RCC 7860 (cell line): ENCODE measurements at places on chromosomes 1 and 21.

GRCh38 chr1:5010656-5011055, 356.2 kb downstream of the AJAP1 start:
- no peak for DNase-seq

- no peak for DNase-seq
Measured at GRCh38 chr1:170192546-170192945, 46.8 kb downstream of the NTMT2 start.

- DNase-seq: no peak
Measured at GRCh38 chr1:87928623-87929022, 599.9 kb downstream of the LMO4 start.

DNA sequence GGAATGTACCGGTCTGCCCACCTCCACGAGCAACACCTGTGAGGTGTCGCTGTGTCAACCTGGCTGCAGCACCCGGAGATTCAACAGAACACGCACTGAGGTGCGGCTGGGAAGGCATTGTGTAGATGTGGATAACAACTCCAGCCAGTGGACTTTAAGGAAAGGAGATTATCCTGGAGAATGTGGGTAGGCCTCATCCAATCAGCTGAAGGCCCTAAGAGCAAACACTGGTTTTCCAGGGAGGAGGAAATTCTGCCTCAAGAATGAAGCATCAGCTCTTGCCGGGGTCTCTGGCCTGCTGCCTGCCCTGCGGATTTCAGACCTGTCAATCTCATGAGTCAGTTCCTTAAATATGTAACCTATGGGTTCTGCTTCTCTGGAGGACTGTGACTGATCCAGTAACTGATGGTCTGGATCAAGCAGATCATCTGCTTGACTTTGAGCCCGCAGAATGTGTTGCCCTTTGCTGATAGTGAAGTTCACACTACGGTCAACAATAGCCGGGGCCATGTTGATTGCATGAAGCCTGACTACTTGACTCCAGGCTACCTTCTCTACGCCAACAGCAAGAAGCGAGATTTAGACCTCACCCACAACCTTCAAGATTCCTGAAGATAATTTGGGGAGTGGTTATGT, 15.9 kb upstream of the PRDM15 start:
- peak; percentile 93 for DNase-seq

- no peak for DNase-seq
Measured at GRCh38 chr21:43894206-43894577, 29.2 kb downstream of the AGPAT3 start.

DNA sequence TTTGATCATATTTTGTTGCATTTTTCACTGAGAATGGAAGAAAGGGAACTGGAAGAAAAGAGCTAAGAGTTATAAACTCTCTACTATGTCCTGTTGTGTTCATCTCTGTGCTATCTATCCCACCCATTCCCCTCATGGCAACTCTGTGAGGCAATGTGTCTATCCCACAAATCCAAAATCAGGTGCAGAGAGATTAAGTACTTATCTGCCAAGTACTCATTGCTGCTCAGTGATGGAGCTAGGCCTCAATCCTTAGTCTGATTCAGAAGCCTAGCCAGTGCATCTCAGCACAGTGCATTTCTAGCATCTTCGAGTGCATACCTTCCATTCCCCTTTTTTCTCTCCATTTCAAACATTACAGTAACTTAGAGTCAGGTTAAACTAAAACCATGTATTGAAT, 270.6 kb downstream of the TPR start:
- no peak for DNase-seq

DNA sequence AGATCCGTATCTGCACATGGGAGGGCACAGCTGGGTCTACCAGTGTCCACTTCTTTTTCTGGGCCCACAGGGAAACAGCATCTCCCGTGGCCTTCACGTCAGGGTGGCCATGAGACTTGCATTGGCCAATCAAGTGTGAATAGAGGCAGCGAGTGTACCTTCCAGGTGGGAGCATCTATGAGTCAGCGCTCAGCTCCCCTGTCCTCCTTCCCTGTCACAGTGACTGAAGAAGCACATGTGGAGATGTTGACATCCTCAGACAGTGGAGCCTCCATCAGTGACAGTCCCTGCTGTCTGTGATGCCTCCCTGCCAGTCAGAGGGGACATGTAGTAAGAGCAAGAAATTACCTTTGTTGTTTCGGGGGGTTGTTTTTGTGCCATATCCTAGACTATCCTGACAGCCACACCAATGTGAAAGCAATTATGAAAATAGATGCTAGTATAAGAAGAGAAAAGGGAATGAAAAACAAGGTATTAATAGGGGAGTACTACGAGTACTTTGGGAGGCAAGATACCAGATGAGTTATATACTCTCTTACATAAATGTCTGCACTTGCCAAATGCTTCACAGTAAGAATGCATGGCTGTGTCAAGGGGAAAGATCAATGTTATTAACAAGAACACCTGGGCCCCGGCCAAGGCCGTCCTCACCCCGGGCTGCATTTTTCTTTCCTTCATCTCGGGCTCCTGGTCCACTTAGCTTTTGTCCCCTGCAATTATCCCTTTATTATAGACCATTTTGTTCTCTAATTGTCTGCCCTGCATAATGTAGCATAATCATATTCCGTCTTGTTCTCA, 86.0 kb downstream of the MATN1 start:
- no peak for DNase-seq

DNA sequence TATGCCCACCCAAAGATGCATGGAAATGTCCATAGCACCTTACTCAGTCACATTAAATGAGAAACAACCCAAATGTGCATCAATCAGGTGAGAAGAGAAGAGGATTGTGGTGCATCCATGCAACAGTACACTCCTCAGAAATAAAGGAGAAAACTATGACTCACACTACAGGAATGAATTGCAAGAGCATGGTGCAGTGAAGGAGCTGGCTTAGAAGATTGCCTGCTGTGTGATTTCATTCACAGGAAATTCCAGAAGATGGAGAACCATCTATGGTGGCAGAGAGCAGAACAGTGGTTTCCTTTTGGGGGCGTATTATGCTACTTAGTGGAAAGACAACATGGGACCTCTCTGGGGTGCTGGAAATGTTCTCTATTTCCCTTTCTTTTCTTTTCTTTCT, 278.6 kb upstream of the AJAP1 start:
- peak; percentile 80 for DNase-seq

DNA sequence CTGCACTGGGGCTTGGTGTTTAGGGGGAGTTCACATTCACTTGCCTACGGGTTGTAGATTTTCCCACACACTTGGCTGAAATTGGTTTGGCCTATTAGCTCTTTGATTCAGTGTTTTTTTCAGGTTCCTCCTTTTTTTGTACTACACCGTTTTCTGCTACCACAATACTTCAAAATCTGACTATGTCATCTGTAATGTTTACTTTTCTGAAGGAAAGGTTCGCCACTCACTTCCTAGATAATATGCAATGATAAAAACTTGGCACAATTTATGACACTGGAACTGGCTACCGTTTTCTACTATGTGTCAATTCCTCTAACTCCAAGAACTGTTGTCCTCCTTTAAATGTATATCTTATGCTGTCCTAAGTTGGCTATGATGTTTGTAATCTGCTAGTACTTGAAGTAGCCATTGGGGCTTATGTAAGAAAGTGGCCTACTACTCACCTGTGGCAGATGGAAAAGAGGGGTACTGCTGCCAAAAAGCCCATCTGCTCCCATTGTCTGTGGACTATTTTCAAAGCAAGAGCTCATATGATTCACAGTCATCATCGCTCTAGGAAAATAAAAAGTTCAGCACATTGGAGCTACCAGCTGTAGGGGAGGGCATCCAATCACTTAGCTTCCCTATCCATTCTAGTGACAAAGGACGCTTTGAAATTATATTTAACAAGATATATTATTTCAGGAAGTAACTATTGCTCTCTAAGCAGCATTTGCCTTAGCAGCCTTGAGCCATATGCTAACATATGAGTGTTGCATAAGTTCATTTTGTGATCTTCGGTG, 42.4 kb upstream of the BACH1 start:
- DNase-seq: no peak

GRCh38 chr1:93756657-93757056, 75.0 kb upstream of the BCAR3 start:
- DNase-seq: no peak

- no peak for DNase-seq
Measured at GRCh38 chr1:3779912-3780416, 7.4 kb downstream of the SMIM1 start.

DNA sequence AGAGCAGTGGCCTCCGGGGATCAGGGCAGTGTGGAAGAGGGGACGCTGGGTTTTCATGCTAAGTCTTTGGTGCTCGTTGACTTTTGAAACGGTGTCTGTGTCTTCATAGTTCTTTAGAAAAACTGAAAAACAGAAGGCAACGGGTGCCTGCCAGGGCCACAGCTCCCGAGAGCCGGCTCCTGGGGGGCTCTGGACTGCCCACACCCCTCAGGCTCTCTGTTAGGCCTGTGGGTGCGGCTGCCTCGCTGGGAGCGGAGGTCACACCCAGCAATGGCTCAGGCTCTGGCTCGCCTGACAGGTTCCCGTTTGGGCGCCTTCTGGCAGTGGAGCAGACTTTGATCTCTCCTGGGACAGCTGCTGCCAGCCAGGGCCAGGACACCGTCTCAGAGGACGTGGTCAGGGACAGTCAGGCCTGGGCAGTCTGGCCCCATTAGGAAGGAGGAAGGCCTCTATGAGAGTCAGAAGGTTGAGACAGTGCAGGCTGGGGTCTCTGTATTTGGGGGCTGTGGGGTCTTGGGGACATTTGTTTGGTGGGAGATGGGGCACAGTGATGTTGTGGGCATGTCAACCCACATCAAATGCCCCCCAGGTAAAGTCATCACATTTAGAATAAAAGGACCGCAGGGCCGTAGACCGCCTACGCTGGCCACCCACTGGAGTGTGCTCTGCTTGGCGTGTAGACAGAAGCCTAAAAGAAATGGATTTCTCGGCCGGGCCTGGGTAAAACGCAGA, 5.6 kb downstream of the ARHGEF16 start:
- peak; percentile 21 for DNase-seq

- no peak for DNase-seq
Measured at GRCh38 chr1:226733876-226734275, 5.2 kb downstream of the ITPKB start.

DNA sequence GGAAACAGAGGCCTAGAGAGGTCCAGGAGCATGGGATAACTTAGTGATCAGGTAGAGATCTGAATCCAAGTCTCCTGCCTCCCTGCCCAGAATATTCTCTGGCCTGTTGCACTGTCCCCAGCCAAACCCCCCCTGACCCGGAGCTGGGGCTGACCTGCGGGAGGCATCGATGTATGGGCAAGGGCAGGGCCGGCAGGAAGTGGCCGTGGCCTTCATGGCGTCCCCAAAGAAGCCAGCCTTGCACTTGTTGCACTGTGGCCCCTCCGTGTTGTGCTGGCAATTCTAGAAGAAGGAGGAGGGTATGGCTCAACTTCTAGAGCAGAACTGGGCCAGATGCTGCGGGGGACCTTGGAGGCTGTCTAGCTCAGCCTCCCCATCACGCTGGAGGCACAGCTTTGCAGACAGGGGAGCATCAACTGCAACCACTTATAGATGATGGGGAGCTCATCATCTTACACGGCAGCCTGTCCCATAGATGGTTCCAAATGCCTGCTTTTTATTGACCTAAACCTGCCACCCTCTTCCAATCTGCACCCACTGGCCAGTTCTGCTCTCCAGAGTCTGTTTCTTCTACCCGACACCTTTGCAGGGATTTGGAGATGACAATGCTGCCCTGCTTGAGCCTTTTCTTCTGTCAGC, 58.2 kb downstream of the HSPG2 start:
- no peak for DNase-seq

- no peak for DNase-seq
Measured at GRCh38 chr1:180953291-180954004, 40.8 kb downstream of the KIAA1614 start.

- peak; percentile 42 for DNase-seq
Measured at GRCh38 chr1:160375788-160376524, 9.1 kb downstream of the NHLH1 start.

- no peak for DNase-seq
Measured at GRCh38 chr21:38753557-38753971, 52.2 kb upstream of the ETS2 start.

DNA sequence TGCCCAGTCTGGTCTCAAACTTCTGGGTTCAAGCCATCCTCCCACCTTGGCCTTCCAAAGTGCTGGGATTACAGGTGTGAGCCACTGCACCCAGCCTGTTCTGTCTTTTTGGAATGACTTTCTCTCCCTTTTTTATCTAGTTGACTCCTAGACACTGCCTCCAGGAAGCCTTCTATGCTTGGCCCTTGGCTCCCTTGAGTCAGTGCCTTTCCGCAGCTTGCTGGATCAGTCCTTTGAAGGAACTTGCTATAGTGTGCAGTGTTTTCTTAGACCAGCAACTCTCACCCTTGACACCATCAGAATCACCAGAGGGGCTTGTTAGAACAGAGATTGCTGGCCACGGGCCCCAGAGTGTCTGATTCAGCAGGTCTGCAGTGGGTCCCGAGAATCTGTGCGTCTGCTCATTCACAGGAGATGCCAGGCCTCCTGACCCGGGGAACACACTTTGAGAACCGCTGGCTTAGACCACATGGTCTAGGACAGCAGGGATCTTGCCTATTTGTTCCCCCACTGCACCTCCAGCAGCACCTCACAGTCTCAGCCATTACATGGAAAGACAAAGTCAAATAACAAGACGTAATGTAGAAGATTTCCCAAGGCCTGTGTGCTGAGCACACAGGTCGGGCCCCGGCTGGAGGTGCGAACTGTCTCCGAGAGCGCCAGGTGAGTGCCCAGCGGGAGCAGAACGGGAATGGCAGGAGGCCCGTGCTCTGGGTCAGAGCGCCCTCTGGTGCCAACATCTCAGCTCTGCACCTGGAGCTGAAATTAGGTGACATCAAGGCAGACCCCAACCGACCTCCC, 27.4 kb upstream of the CTPS1 start:
- peak; percentile 46 for DNase-seq

- DNase-seq: no peak
Measured at GRCh38 chr1:153395136-153395685, 4.3 kb upstream of the S100A8 start.

DNA sequence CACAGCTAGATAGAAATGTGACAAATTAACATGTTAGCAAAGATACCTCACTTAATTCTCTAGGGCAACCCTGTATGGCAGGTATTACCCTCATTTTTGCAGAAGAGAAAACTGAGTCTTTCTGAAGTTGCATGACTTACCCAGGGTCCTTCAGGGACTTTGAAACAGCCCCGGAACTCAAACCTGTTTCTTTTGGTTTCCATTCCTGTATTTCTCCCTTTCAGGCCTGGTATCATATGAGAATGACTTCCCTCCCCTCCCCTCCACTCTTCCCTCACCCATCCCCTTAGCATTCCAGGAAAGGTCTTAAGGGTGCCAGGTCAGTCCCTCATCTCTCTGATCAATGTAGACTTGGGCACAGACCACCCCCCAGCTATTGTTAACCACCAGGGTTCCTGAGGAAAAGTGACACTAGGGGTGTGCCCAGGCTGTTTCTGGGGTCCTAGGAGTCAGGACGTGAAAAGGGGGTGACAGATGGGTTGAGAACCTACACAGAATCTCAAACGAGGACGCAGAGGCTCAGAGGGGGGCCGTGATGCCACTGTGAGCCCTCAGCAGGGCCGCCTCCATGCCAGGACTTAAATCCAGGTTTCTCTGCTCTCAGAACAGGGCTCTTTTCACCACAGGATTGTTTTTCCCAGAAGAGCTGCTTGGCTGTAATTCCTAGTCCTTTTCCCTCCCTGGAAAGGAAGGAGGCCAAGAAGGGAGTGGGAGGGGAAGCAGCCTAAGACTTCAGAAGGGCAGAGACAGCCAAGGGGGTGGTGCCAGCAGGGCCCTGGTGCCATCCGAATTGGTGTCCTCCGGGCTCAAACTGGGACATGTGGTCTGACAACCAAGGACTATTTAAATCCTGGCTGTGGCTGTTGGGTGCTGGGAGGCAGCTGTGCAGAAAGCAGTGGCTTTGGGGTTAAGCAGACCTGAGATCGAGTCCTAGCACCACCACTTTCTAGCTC, 2.1 kb upstream of the WASF2 start:
- DNase-seq: no peak

GRCh38 chr1:9294910-9295636, 2.4 kb downstream of the SPSB1 start:
- DNase-seq: peak; percentile 63

- DNase-seq: no peak
Measured at GRCh38 chr1:54356680-54357147, 49.5 kb downstream of the SSBP3 start.
